Heart right ventricle (tissue), 16 donors: ENCODE measurements at places on chromosomes 7 and 10. TPM values are rescaled to one million over a fixed set of nuclear protein-coding genes. Genes with fewer than 3 reads are reported as not detected.

Gene CPA4
- 0.27 TPM for total RNA-seq

Gene GPR15LG
- total RNA-seq, result not detected

Gene PAX4
- not detected for total RNA-seq

Gene AGAP9
- total RNA-seq, result 2.5 TPM

Gene TBC1D12
- 4.1 TPM for total RNA-seq

- no peaks in the 10 kb centered on the region for H3K4me1 ChIP-seq
- no peaks in the 10 kb centered on the region for H3K36me3 ChIP-seq
- no peak overlapping the region for H3K4me3 ChIP-seq
- H3K27ac ChIP-seq, result no peak overlapping the region
Observed at GRCh38 chr10:121694327-121694965, 96.2 kb upstream of the FGFR2 start.

GRCh38 chr10:49679480-49679893 is at the start of gene C10orf53:
TSS of gene C10orf53 (plus strand) at chr10:49679651. CDS start at chr10:49679698, 47 bp downstream.
- peak within 1 kb of the TSS; percentile 15 for H3K4me3 ChIP-seq
- DNase-seq, result peak; percentile 28
- H3K27me3 ChIP-seq, result peaks cover 32% of the 10 kb centered on the region
- no peaks in the 10 kb centered on the region for H3K36me3 ChIP-seq
- no peak within 1 kb of the TSS for H3K27ac ChIP-seq
- no peaks in the 10 kb centered on the region for H3K4me1 ChIP-seq

DNA sequence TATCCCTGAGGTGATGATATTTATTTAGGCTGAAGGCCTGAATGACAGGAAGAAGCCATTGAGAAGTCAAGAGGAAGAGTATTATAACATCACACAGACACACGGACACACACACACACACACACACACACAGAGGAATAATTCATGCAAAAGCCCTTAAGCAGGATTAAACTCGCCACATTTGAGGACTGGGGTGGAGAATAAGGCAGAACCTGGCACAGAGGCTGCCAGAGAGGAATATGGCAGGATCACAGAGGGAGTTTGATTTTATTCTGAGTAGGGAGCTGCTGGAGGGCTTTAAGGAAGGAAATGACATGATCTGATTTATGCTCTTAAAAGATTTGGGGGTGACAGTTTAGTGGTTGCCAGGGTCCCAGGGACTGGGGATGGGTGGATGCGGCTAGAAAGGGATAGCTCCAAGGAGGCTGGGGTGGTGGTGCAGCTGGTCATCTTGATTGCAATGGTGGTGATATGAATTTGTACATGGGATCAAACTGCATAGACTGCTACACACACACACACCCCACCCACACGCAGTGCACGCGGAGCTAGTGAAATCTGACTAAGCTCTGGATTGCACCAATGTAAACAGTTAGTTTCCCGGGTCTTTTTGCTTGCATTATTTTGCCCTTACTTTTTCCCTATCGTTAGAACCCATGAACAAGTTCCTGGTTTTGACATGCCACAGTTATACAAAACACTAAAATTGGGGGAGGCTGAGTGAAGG is 11.2 kb downstream of the SMURF1 start:
- DNase-seq, result no peak
- peaks cover 23% of the 10 kb centered on the region for H3K4me1 ChIP-seq
- H3K4me3 ChIP-seq, result no peak overlapping the region
- H3K27me3 ChIP-seq, result no peaks in the 10 kb centered on the region

DNA sequence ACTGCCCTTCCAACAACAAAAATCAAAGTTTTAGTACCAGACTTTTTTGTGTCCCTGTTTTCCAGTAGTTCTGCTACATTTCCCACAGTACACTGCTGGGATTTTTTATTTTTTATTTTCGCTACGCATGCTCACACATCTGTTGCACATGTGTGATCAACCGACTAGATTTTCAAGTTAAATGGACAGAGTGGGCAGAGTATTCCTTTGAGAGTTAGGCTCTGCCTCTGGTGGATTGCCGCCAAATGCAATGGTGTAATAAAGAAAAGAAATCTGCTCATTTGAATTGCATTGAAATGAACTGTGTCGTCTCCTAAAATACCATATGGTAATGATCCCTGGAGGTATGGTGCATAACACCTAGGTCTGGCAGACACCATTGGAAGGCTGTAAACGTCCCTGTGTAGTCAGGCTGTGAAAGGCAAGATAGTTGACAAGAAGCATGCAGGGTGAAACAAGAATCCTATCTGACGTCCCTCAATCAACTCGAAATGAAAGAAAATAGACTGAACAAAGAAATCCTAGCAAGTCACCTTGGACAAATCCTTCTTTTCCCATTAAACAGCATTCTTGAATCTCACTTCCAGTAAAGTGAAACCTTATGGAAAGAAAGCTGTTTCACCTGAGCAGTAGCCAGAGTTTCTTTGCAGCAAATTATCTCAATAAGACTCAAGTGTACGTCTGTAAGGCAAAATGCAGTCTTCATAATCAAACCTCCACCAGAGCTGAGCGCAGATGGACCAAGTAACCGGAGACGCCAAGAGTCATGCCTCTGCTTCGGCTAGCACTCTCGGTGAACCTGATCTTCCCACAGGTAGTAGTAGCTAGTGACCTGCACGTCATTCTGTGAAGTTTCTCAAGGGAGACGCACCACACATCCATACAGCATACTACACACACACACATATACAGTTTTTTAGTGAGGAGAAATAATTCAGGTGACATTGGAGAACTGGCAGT is 357.3 kb downstream of the CRPPA start:
- H3K36me3 ChIP-seq, result no peaks in the 10 kb centered on the region
- no peaks in the 10 kb centered on the region for H3K27me3 ChIP-seq
- peaks cover 23% of the 10 kb centered on the region for H3K4me1 ChIP-seq
- peak overlapping the region; percentile 85 for H3K27ac ChIP-seq
- DNase-seq, result no peak

- H3K4me3 ChIP-seq, result no peak overlapping the region
- H3K36me3 ChIP-seq, result no peaks in the 10 kb centered on the region
- no peaks in the 10 kb centered on the region for H3K4me1 ChIP-seq
- no peak overlapping the region for H3K27ac ChIP-seq
- no peak for DNase-seq
Observed at GRCh38 chr7:4307316-4308204, 374.5 kb upstream of the FOXK1 start.

DNA sequence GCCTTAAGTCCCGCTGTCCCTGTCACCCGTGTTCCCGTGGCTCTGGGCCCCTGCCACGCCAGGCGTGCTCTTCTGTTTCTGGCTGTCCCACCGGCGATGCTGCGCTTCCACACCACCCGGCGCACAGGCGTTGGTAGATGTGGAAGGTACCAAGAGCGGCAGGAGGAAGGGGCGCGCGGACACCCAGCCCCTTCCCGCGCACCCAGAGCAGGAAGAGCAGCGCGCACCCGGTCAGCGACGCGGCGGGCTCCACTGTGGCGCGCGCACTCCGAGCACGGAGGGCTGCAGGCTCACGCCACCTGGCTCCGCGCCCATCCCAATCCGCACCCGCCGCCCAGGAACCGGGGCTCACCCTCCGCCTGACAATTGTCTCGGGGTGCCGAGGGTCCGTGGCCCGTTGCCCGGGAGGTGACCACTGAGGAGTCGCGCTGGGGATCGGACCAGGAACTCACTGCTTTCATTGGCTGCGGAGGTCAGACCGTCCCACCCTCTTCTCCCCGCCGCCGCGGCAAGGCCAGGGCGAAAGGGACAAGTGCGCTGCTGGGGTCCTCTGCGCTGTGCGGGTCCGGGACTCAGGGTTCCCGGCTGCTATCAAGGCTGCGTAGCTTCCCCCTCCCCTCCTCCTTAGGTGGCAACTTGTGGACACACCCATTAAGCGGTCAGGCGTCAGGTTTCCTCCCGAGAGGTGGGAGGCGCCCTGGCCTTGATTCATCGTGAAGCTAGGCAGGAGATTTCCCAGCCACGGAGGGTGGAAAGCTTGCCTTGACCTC is 121.6 kb upstream of the ZNF92 start:
- no peaks in the 10 kb centered on the region for H3K27me3 ChIP-seq
- no peaks in the 10 kb centered on the region for H3K4me1 ChIP-seq
- H3K27ac ChIP-seq, result no peak overlapping the region
- H3K36me3 ChIP-seq, result no peaks in the 10 kb centered on the region

DNA sequence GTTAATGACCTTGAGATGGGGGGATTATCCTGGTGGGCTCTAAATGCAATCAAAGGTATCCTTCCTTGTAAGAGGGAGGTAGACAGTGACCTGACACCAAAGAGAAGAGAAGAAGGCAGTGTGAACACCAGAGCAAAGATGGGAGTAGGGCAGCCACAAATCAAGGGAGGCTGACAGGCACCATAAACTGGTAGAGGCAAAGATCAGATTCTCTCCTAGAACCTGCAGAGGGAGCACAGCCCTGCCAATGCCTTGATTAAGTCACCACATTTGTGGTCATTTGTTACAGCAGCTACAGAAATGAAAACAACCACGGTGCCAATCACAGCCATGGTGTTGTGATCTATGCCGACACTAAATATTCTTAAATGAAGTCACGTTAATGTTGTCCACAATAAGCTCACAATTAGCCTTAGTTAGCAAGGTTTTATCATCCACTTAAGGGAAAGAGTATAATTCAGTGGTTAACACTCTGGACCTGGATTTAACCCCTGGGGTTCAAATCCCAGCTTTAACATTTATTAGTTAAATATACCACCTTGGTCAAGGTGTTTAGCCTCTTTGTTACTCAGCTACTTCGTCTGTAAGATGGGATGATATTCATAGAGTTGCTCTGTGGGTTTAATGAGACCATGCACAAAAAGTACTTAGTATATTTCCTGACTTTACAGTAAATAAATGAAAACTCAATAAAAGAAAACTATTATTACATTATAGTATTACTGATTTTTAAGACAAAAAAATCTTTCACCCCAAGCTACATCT is 70.8 kb downstream of the SGMS1 start:
- peak overlapping the region; percentile 17 for H3K27ac ChIP-seq
- no peak overlapping the region for H3K4me3 ChIP-seq
- peaks cover 86% of the 10 kb centered on the region for H3K4me1 ChIP-seq

GRCh38 chr10:4234661-4235060 is 449.7 kb upstream of the KLF6 start:
- H3K4me3 ChIP-seq, result no peak overlapping the region
- H3K4me1 ChIP-seq, result no peaks in the 10 kb centered on the region
- H3K36me3 ChIP-seq, result no peaks in the 10 kb centered on the region
- DNase-seq, result no peak

DNA sequence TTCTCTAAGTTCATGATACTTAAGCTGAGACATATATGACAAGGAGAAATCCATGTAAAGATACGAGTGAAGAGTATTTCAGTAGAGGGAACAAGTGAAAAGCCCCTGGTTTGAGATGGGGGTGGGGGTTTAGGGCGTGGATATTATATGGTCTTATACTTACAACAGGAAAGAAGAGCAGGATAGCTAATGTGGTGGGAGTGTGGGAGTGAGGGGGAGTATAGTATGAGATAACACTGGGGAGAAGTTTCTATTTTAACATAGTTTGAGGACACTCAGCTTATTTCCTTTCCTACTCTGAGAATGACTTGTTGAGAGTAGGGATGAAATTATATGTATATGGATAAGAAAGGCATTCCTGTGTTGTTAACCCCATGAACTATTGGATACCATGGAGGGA is 36.5 kb downstream of the MCU start:
- H3K27me3 ChIP-seq, result no peaks in the 10 kb centered on the region
- DNase-seq, result no peak

GRCh38 chr7:67493366-67493765 is 496.7 kb downstream of the TYW1 start:
- H3K4me1 ChIP-seq, result no peaks in the 10 kb centered on the region
- no peaks in the 10 kb centered on the region for H3K36me3 ChIP-seq
- H3K27ac ChIP-seq, result no peak overlapping the region
- DNase-seq, result no peak
- no peak overlapping the region for H3K4me3 ChIP-seq
- H3K27me3 ChIP-seq, result no peaks in the 10 kb centered on the region
